ENCODE measurements at places on chromosomes 12 and 14. TPM values are rescaled to one million over a fixed set of nuclear protein-coding genes. Genes with fewer than 3 reads are reported as not detected.

TCL1A gene
- not detected for total RNA-seq

TMBIM6 gene
- total RNA-seq, result 480 TPM

PHETA1 gene
- total RNA-seq, result 9.1 TPM

MYO1H gene
- total RNA-seq, result not detected

AQP6 gene
- total RNA-seq, result not detected

CCDC196 gene
- total RNA-seq, result not detected

RNF212B gene
- not detected for total RNA-seq

TBK1 gene
- 28.6 TPM for total RNA-seq

ACRBP gene
- total RNA-seq, result 0.20 TPM

CMAS gene
- total RNA-seq, result 18.7 TPM

EIF2S3B gene
- 7.8 TPM for total RNA-seq

CLEC1B gene
- total RNA-seq, result not detected

NRXN3 gene
- not detected for total RNA-seq

CINP gene
- total RNA-seq, result 41.7 TPM

C1QL4 gene
- total RNA-seq, result not detected

AP5M1 gene
- total RNA-seq, result 8.1 TPM

IAPP gene
- not detected for total RNA-seq

GYS2 gene
- not detected for total RNA-seq

NEUROD4 gene
- not detected for total RNA-seq

All from lung microvascular endothelial cell (primary cell).